ENCODE measurements at places on chromosomes 12 and 14.

- DNase-seq = peak; percentile 53
These were observed 56.3 kb downstream of the KCNH5 start for GRCh38 chr14:62988967-62989366.

GRCh38 chr12:123523518-123523917, 10.0 kb downstream of the RILPL1 start:
- DNase-seq = no peak

DNA sequence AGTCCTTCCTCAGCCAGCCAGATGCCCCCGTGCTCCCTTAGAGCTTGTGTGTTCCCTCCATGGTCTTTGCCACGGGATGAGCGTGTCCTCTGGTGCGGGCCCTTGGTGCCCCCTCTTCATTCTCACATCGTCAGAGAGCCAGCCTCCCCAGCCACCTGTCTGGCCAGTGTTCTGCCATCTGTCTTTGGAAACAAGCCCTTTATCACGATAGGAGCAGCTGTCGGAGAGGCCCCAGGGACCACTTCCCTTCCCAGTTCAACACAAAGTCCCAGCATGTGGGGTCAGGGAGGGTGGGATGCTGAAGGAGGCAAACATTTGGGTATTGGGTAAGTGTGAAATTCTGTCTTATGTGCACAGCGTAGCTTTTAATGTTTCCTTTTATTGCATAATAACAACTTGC, 44.5 kb downstream of the DYNC1H1 start:
- DNase-seq = no peak

DNA sequence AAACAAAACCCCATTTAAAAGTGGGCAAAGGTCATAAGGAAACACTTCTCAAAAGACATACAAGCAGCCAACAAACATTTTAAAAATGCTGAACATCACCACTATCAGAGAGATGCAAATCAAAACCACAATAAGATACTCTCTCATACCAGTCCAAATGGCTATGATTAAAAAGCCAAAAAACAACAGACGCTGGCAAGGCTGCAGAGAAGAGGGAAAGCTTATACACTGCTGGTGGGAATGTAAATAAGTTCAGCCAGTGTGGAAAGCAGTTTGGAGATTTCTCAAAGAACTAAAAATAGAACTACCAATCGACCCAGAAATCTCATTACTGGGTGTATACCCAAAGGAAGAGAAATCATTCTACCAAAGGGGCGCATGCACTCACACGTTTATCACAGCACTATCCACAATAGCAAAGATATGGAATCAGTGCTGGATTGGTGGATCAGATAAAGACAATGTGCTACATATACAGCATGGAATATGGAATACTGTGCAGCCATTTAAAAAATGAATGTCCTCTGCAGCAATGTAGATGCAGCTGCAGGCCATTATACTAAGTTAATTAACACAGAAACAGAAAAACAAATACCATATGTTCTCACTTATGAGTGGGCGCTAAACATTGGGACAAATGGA, 102.1 kb upstream of the DAAM1 start:
- DNase-seq = peak; percentile 76

GRCh38 chr14:41623736-41624135, 17.1 kb downstream of the LRFN5 start:
- DNase-seq = peak; percentile 33

DNA sequence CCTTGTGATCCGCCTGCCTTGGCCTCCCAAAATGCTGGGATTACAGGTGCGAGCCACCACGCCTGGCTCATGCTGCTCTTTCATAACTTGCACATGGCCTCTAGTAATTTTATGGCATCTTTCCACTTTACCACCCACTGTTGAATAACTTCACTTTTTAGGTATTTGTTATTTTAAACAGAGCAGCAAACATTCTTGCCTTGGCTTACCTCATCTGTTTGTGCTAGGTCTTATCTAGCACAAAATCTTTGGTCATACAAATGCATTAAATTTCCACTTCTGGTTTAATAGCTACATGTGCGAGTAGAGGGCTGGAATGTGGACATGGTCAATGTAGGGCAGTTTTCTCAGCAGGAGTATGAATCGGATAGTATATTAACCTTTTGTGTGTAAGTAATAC, 38.8 kb upstream of the ATF7IP start:
- DNase-seq = no peak

DNA sequence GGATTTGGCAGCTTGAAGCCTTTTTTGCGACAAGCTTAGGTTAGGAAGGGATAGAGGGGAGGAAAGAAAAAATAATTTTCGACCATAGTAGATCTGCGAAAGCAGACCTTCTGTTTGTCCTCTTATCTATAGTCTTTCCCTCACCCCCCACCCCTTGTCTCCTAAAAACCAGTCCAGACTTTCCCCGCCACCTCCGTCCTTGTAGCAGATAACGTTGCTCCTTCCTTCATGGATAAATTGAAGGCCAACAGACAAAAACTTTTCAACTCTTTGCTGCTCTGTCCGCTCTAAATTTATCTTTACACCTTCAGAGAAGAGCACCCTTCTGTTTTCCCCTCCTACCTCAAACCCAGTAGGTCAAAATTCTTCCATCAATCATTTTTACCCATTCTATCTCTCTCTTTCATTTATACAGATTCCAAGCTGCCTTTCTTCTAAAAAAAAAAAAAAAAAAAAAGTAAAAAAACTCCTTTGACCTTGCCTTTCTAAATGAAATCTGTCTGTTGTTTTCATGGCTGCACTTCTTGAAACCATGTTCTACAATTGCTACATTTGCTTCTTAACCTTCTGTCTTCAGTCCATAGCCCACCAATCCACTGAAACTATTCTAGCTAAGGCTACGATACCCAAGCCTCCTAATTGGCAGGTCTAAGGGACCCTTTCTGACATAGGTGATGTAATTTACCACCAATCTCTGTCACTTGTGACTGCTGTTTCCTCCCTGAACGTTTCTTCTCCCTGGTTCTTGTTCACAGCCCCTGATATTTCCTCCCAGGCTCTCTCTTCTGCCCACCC, 11.1 kb upstream of the NEMF start:
- no peak for DNase-seq

- DNase-seq = no peak
These were observed 338.0 kb upstream of the FLRT2 start for GRCh38 chr14:85191986-85192385.

DNA sequence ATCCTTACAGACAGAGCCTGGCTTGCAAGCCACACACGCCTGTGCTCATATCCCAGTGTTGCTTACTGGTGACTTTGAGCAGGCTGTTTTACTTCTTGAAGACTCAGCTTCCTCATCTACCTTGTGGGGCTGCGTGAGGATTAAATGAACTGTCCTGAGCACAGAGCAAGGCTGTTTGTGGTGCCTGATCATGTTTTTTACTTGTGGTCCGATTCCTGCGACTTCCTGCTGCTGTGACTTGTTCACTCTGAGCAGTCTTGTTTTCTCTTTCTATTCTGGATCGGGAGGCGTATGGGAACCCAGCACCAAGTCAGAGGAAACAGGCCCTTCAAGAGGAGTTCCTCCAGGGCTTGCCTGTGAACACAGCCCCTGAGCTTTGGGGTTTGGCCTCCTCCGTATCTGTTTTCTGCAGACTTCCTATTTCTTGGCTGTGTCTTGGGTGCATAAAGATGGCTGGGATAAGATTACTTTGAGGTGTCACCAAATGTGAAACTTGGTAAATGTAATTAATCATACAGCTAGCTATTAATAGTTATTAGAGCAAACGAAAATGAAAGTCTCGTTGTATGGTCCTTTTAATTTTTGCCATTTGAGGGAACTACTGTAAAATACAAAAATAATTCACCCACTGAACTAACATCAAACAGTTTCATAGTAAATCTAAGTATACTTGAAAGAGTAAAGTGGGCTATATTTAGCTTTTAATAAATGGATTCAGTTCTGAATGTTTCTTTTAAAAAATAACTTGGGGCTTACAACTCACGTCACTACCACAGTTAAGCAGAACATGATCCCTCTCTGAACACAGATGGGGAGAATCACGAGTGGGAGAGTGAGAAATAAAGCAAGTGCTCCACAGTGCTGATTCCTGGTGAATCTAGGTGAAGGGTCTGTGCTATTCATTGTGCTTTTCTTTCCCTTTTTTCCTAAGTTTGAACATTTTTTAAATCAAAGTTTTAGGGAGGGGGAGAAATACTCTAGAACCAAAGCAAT, 251.5 kb downstream of the FOXN3 start:
- DNase-seq = no peak

- no peak for DNase-seq
These were observed 43.0 kb downstream of the DDHD1 start for GRCh38 chr14:53110096-53110495.

DNA sequence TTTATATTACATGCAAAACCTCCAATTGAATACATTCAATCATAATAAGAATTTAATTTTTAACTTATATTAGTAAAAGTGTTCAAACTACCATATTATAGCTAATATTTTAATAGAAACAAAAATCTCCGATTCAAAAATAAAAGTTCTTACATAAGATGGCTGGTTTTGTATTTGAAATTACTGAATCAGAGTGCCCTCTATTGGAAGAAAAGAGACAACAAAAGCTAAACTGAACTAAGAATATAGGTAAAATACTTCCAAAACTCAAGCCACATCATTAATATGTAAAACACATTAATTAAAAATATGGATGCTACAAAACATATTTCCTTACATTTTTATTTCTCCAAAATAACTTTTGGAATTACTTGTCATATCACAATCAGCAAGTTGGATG, 120.3 kb downstream of the GARIN6 start:
- DNase-seq = peak; percentile 12

DNA sequence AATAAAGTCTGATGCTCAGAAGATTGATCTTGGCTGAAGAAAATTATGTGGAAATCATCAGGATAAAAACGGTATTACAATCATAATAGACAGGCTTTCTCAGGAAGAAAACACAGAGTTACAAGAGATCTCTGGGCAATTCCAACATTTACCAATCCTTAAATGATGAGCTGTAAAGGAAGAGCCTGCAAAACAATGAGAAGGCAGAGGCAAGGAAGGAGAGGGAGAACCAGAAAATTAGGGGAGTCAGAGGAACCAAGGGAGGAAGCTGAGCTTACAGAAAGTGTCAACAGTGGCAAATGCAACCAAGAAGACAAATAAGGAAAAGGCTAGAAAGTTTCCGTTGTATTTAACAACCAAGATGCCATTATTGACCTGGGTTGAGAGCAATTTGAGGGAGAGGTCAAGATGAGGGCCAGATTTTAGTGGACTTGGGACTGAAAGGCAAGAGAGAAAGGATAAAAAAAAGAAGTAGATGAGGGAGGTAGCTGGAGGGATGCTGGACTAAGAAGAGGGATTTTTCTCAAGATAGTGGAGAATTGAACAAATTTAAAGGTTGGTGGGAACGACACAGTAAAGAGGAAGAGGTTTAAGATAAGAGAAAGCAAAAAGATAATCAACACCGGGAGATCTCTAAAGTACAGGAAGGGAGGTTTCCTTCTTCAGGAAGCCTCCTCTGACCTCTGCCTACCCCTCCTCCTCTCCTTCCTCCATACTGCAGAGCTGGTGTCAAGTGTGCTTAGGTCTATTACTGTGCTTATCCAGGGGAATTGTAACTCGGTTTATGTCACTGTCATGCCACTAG, 116.9 kb downstream of the DUSP6 start:
- DNase-seq = no peak

- no peak for DNase-seq
These were observed 53.2 kb downstream of the TESC start for GRCh38 chr12:117046011-117046369.

- no peak for DNase-seq
These were observed 15.2 kb upstream of the PRKAG1 start for GRCh38 chr12:49033611-49034285.

DNA sequence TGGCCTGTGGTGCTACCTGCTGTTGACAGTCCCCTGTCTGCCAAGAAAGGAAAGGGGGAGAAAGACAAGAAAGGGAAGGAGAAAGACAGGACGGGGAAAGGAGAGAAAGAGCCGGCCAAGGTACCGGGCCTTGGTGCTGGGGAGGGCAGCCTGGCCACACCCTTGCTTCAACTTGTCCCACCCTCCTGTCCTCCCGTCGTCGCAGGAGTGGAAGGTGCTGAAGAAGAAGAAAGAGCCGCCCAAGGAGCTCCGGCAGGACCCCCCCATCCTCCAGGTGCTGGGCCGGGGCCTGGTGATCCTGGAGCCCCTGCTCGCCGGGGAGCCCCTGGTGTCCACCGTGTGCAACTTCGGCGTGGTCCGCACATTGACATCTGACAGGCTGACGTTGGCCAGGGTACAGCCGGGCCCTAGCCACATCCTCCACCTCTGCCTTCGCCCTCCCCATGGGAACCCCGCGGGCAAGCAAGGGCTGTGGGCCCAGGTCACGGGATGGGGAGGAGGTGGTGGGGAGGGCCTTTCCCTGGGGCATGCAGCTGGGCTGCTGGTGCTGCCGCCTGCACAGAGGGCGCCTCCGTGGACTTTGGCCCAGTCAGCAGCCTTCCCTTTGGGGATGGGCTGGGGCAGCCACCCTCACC, 2.9 kb upstream of the B3GNT4 start:
- no peak for DNase-seq

- peak; percentile 49 for DNase-seq
These were observed 23.0 kb downstream of the KCNJ8 start for GRCh38 chr12:21751517-21751916.

- peak; percentile 26 for DNase-seq
These were observed 15.9 kb upstream of the PAWR start for GRCh38 chr12:79706676-79707075.

GRCh38 chr12:12156116-12156515, 85.4 kb downstream of the BCL2L14 start:
- DNase-seq = no peak

DNA sequence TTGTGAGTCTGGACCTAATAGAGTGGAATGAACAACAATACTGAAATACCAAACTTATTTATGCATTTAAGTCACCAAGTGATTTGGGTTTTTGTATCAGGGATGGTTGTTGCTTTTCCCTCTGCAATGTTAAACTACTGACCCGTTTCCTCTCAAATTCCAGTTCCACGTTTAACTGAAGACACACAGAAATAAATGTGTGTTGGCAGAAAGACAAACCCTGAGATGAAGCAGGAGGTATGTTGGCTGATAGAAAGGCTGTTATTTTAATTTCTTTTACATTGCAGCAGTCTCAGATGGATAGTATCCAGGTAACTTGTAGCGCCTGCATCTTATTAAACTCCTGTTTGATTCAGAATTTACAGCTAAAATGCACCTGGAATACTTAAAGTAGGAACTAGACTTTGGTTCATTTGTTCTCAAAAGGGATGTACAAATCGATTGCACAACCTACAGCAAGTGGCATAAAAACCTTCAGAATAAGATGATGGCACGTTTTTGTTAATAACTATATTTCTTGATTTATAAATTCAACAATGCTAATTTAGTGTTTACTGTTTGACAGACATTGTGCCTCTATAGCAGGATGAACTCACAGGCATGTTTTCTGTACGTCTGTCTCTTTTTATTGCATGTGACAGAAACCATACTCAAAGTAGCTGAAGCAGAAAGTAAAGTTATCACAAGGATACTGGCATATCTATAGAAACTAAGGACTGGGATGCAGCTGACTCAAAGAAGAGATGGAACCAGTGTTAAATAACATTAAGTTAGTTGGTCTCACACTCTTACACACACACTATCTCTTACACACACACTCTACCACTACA, 405.7 kb downstream of the ZFP36L1 start:
- peak; percentile 71 for DNase-seq

- DNase-seq = no peak
These were observed 22.3 kb downstream of the FAM234B start for GRCh38 chr12:13066459-13066858.

Measured in fibroblast of skin of right biceps (primary cell).